ENCODE measurements at places on chromosomes 2 and 18.

- DNase-seq: no peak
These were observed 295.7 kb downstream of the LRP1B start for GRCh38 chr2:141835103-141835502.

DNA sequence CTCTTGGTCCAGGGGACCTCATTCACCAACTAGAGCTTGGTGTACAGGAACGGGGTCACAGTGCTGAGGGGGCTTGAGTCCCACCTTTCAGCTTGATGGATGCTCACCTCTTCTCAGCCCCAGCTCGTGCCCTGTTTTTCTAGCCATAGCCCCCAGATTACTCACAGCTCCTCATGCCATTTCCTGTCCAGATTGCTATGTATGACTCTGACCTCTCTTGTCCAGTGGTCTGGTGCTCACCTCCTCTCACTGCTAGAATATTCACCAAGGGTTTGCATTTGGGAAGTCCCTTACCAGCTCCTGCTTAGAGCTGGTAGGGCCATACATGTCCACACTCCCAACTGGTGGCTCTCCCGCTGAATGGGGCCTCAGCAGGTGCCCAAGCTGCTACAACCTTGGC, 5.9 kb downstream of the LBX2 start:
- no peak for DNase-seq

DNA sequence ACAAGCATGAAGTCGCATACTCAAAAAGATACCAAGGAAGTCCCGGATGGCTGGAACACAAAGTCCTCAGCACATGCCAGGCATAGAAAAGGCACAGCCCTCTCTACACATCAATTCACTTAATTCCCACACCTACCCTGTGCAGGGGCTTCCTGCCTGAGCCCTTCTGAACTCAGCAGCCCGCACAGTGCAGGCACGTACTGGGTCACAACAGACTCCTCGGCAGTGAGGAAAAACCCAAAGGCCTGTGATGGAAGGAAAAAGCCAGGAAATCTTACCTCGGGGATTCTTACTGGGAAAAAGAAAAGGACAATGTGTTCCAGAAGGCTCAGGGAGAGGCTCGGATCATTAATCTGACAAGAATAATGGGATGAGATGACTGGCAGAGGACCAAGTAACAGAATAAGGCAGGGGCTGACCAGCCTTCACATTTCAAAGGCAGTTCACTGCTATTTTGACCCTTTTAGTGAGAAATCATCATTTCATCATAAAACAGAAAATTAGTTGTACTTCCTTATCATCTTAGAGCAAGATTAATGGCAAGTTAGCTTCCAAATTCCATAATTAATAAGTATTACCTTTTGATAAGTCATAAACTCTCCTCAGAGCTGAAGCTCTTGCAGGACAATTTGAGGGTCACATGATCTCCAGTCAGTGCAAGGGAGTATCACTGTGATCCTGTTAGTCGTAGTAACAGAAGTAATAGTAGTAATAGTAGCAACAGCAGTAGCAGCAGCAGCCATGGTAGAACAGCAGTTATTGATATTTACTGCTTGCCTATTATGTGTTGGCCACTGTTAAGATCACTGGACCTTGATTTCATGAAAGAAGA, 87.4 kb downstream of the STK39 start:
- DNase-seq: no peak

- DNase-seq: no peak
These were observed 102.2 kb downstream of the AP1S3 start for GRCh38 chr2:223735035-223735640.

DNA sequence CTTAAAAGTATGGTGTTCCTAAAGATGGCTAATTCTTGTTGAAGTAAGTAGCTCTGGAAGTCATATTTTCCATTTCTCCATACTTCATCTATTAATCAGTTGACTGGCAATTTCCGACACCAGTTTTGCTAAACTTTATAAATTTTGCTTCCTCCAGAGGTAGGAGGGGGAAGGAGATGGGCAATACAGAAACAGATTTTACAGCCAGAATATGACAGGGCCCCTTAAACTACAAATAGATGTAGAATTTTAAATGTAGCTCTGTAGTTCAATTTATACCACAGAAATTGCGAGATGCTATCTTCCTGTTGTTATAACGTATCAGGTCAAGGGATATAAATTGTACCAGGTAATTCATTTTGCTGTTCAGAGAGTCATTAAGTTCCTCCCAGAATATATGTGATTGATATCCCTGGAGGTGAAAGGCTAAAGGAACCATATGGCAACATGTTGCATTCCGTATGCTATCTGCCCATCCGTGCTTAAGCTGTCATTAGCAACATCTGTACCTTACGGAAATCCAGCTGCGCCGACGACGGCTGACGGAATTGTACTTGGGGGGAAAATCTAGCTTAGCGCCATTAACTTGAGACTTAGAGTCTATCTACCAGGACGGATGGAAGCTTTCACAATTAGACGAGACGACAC, 8.4 kb upstream of the NR4A2 start:
- no peak for DNase-seq

DNA sequence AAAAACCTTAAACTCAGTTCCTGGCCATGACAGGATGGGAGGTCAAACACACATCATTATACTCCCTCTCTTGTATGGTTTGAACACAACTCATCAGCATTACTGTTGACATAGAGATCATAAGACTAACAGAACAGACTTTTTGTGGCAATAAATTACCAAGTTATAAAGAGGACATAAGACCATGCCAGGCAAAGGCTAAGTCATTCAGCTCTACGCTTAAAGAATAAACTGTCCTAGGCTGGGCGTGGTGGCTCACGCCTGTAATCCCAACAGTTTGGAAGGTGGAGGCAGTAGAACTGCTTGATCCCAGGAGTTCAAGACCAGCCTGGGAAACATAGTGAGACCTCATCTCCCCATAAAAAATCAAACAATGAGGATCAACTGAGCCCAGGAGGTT, 16.4 kb downstream of the NLRC4 start:
- no peak for DNase-seq

- peak; percentile 11 for DNase-seq
These were observed 9.6 kb downstream of the SERPINB8 start for GRCh38 chr18:63979409-63979920.

- DNase-seq: no peak
These were observed 28.8 kb upstream of the DDX18 start for GRCh38 chr2:117785740-117786139.

DNA sequence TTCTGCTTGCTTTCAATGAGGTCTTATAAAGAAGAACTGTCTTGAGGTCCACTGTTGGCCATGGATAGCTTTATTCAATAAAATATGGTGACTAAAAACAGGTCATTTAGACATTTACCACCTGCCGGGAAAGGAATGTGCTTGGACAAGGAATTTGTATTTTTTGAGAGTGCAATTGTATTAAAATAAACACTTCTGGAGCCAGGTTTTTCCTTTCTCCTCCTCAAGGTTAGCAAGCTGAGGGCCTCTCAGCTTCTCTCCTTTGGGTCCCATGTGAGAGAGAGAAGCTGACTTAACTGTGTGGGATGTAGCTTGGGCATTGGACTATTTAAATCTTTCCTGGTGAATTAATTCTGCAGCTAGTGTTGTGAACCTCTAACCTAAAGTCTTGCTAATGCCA, 321.0 kb downstream of the MEIS1 start:
- no peak for DNase-seq

GRCh38 chr2:180258041-180258537, 251.0 kb upstream of the CWC22 start:
- no peak for DNase-seq

DNA sequence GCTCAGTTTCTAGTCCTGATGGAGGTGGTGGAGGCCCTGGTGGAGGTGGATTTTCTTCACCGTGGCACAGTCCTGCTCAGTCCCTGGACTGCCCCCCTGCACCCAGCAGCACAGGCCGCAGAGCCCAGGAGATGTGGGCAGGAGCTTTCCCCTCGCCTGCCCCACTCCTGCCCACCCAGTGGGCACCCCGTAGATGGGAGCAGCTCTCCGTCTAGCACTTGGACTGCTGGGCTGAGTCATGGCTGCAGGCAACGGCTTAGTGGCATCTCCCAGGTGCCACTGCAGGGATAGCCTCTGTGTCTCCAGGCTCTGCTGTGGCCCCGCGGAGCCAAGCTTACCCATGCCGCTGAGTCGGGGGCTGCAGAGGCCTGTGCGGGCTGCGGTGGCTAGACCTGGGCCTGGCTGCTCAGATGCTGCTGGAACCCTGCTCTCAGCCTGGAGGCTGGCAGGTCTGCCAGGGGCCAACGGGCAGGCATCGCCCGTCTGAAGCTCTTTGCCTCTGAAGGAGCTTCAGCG, 92.3 kb upstream of the CTDP1 start:
- no peak for DNase-seq

- DNase-seq: no peak
These were observed 42.3 kb upstream of the MYO1B start for GRCh38 chr2:191202881-191203397.

- no peak for DNase-seq
These were observed 664.8 kb downstream of the STK39 start for GRCh38 chr2:167582619-167583018.

GRCh38 chr2:109647636-109648035, 33.5 kb downstream of the SOWAHC start:
- DNase-seq: no peak

DNA sequence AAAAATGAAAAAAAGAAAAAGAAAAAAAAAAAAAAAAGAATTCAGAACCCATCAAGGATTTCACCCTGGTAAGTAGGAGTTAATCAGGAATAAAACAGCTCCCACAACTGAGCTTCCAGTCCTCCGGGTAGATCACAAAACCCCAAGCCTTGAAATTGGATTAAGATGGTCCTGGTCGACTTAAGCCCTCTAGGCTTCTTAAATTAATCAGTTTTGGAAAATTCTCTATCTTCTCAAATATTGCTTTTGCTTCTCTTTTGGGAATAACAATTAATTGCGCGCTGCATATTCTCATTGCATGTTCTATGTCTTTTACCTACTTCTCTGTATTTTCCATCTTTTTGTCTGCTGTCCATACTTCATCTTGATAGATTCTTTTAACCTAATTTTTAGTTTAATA, 348.0 kb upstream of the MEX3C start:
- no peak for DNase-seq

- no peak for DNase-seq
These were observed 212.0 kb upstream of the SALL3 start for GRCh38 chr18:78767648-78768071.

GRCh38 chr2:99217929-99218501, 37.0 kb downstream of the MRPL30 start:
- DNase-seq: no peak

- no peak for DNase-seq
These were observed 198.6 kb downstream of the MEMO1 start for GRCh38 chr2:31812051-31812798.

- DNase-seq: no peak
These were observed 51.7 kb downstream of the ARHGAP28 start for GRCh38 chr18:6781142-6781714.

DNA sequence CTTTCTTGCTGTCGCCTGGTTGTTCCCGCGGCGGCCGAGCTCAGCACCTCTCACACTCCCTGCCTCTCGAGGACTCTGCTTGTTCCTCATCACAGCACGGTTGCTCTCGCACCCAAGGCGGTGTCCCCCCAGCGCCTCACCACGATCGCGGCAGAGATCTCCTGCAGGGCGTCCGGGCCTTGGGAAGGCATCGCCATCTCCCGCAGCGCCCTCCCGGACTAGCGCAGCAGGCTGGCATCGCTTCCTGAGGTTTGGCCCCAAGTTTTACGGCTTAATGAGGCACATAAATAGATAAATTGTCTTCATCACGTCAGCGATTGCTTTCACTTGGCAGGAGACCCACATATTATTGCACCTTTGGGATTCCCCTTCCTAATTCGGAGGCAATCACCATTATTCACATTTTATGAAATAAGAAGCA, 125.4 kb downstream of the RGPD3 start:
- no peak for DNase-seq

Data from T follicular helper cell (primary cell).